ENCODE measurements at places on chromosomes 4 and X. TPM values are rescaled to one million over a fixed set of nuclear protein-coding genes. Genes with fewer than 3 reads are reported as not detected.

DNA sequence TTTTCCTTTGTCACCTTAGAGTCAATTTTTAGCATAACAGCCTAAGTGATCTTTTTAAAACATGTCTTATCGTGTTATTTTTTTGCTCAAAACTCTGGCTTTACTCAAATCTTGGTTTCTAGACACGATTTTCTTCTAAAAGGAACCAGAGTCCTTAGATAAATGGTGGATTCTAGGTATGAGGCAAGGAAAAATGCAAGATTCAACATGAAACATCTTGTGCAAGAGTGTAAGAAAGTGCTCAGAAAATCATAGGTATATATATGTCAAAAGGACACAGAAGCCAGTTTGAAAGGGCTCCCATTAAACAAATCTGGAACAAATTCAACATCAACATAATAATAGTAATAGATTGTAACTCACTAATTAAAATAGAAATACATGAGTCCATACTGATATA lies 8.1 kb upstream of the ADGRG4 start:
- DNase-seq = no peak

DNA sequence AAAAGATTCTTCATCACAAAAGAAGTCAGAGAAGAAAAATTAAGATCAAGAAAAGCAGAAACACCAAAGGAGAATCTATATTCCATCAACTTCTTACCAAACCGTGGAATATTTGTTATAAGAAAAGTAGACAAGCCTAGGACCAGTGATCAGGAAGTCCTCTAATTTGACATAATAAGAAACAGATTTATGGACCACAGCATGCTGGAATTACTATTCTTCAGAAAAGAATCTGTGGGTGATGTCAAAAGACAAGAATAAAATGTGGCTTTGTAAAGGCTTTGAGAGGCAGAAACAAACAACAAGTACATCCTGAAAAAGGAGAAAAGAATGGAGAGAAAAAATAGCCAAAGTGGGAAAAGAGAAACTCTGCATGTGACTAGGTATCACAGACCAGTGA lies 123.3 kb downstream of the SLC10A7 start:
- DNase-seq = no peak

DNA sequence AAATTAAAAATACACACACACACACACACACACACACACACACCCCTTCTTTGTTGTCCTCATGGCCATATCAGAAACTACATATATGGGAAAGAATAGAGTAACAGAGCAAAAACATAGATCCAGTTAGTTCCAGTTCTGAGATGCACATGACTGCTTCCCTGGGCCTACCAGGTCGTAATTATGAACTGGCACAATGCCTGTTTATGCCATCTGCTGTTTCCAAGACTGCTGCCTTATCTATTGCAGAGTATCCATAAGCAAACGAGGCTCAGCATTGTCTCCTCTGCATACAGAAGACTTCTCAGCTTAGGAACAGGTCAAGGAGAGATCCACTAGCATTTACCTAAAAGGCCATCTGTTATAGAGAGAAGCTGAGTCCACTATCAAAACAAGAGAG lies 789.0 kb downstream of the TECRL start:
- DNase-seq = no peak

- DNase-seq = no peak
Measured at GRCh38 chr4:80452768-80453167, 117.2 kb downstream of the CFAP299 start.

The CCKAR gene
- 1.2 TPM for total RNA-seq

- no peak for DNase-seq
Measured at GRCh38 chrX:72009731-72010130, 99.1 kb downstream of the NHSL2 start.

- no peak for DNase-seq
Measured at GRCh38 chr4:158788516-158788915, 19.7 kb downstream of the FNIP2 start.

The NOX1 gene
- total RNA-seq = not detected

- no peak for DNase-seq
Measured at GRCh38 chrX:11010476-11010875, 100.7 kb upstream of the HCCS start.

DNA sequence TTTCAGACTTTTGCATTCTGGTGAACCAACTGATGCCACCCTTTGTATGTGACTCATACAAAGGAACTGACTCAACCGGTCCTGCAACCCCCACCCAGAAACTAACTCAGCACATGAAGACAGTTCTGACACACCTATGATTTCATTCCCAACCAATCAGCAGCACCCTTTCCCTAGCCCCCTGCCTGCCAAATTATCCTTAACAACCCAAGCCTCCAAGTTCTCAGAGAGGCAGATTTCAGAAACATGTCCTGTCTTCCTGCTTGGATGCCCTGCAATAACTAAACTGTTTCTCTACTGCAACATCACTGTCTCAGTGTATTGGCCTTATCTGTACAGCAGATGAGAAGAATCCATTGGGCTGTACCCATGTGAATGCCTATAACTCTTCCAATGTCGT lies 284.7 kb downstream of the CAMK2D start:
- DNase-seq = no peak

DNA sequence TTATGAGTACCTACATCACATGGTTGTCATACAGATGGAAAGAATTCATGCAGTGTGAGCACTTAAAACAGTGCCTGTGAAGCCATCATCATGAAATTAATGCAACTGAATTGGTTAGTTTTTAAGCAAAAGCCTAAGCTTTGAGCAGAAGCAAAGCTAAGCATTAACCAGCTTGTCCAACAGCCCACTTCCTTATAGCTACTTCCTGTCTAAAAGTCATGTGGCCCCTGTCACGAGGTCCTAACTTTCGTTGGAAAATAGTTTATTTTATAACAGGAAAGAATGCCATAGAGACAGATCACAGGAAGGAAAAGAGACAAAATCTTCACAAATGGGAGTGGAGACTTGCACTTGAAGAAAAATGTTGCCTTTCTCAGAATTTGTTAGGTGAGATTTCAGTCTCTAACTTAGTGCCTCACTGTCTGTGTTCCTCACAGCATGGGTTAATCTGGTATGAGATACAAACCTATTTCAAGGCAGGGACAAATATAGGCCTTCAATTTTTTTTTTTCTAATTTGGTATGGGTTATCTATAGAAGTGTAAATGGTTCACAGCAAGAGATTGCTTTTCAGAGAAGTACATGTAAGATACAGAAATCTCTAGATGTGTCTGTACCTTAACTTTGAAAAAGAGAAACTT lies 27.7 kb upstream of the VCX start:
- DNase-seq = no peak

The PRAF2 gene
- 15.9 TPM for total RNA-seq

The ADH7 gene
- not detected for total RNA-seq

- DNase-seq = no peak
Measured at GRCh38 chr4:8533274-8533865, 46.8 kb upstream of the GPR78 start.

DNA sequence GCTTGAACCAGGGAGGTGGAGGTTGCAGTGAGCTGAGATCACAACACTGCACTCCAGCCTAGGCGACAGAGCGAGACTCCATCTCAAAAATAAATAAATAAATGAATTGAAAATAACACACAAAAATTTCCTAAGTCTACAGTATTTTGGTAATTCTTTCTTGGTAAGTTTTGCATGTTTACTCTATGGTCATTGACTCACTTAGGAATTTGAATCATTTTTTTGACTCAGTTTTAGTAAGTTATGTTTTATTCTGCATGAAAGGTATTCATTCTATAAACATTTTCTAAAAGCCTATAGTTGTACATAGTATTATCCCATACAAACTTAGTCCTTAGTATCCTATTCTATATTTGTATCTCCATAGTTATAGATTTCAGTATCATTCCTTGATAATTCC lies 772.9 kb upstream of the SLIT2 start:
- DNase-seq = no peak

The CSAG2 gene
- total RNA-seq = not detected

The OTUD5 gene
- 53.3 TPM for total RNA-seq

DNA sequence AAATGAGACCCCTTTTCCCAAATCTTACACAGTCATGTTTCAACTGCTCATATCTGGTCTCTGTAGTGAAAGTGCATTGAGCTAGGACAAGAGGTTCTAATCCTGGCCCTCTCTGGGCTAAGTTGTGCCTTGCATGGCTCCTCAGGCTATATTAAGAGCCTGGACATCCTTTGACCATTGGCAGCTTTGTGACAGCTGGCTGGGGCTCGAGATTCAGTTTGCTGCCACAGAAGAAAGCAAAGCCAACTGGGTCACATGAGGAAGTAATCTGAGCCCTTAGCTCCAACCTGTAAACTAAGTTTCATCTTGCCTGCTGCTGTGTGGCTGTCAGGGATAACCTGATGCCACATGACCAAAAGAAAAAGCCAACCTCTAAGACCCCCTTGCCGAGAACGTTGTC lies 51.8 kb upstream of the JADE1 start:
- DNase-seq = no peak

- DNase-seq = no peak
Measured at GRCh38 chrX:80550722-80551121, 130.5 kb downstream of the TENT5D start.

DNA sequence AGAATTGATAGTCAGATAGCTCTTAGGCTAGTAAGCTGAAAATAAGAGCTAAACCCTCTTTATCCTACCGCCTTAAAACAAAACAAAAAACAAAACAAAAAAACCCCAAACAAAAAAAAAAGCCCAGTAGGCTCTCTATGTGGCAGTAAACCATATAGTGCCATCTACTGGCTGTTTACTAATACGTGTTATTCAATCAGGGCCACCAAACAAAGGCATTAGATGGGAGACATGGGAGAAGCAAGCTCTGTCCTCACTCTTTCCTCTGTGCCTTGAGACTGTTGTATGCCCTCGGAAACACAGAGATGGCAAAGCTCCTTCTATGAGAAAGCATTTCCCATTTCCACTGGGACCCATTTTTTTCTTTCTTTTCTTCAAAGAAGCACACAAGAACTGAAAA lies 148.8 kb upstream of the MID1 start:
- no peak for DNase-seq

DNA sequence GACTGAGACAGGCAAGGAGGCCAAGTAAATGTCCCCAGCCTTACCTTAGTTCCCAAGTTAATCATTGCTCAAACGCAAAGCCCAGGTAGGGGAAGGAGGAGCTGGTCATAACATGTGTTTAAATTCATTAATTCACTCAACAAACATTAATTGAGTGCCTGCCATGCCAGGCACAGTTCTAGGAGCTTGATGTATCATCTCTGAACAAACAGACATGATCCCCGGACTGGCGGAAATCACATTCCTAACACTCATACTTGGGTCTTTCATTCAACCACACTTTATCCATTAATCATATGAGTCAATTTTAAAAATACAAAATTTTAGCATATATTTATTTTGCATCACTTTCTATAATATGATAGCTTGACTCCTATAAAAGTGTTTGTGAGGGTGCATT lies 335.3 kb upstream of the NOCT start:
- no peak for DNase-seq

DNA sequence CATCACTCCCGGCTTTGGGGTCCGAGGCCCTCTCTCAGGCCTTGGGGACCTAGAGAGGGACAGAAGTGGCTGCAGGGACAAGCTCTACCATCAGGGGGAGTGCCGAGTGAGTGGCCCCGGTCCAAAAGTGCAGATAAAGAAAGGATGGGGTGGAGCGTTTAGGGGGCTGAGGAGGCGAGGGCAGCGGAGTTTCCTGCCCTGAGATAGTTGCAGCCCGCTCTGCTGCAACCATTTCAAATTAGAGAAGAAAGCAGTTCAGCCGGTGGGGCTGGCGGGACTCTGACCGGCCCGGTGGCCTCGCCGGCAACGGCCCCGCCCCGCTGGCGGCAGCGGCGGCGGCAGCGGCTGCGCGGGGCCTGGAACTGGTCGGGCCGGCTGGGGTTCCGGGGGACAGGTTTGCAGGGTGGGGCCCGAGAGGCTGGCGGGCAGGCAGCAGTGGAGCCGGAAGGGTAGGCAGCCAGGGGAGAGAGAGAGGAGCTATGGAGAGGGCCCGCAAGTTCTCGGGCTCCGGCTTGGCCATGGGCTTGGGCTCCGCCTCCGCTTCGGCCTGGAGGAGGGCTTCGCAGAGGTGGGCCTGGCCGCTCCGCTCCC lies 7.6 kb downstream of the DLG3 start:
- no peak for DNase-seq

- DNase-seq = no peak
Measured at GRCh38 chr4:62550121-62550520, 1350.0 kb downstream of the ADGRL3 start.

DNA sequence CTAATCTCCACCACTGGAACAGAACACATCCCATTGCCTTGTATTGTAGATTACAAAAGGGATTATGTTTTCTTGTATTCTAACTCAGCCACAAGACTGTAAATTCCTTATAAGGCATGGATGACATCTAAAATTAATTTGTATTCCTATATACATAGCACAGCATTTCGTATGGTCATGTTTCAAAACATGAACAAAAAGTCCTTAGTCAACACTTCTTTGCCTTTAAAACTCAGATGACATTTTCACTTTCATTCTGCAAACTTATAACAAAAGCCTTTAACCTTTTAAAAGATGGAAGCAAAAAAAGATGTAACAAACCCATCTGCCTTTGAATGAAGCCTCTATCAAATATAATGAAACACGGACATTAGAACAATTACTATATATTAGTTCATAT lies 181.3 kb downstream of the IQCM start:
- DNase-seq = no peak

The PNMA6A gene
- total RNA-seq = 1.2 TPM

The CXCL9 gene
- total RNA-seq = 0.13 TPM

DNA sequence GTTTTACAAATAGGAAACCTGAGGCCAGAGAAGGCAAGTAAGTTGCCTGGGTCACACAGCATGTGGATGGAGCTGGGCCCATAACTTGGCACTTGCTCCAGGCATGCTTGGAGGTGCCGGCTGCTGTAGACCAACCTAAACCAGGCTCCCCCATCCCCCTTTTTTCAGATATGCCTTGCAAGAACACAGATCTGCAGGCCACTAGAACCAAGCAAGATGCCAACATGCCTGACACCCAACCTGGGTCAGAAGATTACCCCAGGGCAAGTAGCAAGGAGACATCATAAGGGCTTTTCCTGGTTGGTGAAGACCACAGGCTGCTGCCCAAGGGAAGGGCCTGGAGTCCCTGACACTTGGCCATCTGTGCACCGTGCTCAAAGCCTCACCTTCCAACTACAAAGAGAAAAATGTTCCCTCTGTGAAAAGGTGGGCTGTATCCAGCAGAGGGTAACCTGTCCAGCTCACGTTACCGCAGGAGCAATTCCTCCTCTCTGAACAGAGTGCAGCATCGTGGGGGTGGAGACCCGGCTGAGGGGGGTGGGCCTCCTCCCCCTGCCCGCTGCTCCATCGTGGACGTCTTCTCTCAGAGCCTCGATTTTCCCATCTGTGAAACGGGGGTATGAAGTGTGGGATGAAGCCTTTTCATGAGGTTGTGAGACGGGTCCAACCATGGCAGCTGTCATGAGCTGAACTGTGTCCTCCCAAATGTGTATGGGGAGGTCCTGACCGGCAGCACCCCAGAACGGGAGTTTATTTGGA lies 23.0 kb downstream of the HMX1 start:
- DNase-seq = no peak

The FAM241A gene
- total RNA-seq = 5.0 TPM
